Activated T-helper 9 cell treated with anti-CD3 and anti-CD28 coated beads, Interleukin-2, amount 50 U/mL, for 16 hours (primary cell): ENCODE measurements at places on chromosomes 2 and 18.

DNA sequence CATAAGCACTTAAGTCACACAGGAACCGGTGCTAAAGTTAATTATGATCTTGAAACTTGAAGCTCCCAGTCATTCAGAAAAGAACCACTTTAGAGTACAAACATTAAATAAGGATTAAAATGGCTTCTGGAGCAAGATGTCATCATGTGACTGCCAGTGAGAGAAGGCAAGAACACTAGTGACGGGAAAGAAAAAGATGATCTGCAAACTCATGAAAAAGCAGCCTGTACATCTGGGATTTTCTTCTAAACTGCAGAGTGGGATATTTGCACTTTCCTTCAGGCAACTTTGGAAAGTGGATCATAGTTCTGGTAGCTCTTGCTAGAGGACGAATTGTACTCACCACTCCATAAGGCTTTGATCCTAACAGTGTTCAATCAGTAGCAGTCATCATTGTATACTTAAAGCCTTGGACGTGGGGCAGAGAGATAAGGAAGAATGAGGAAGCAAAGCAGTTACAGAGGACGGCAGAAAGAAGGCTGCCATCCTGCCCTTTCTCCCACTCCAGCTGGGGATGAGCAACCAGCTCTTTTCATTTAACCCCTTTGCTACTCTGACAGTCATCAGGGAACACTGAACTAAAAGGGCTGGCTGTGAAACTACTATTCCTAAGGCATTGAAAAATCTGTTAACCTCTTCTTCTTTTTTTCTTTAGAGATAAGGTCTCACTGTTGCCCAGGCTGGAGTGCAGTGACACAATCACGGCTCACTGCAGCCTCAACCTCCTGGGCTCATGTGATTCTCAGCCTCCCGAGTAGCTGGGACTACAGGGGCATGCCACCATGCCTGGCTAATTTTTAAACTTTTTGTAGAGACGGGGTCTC is 18.1 kb downstream of the ABHD3 start:
- DNase-seq: no peak

GRCh38 chr2:105489168-105489878 is 90.5 kb upstream of the FHL2 start:
- no peak for DNase-seq

- DNase-seq: no peak
Observed at GRCh38 chr2:170813611-170814532, 2.8 kb upstream of the GAD1 start.

GRCh38 chr2:148903294-148903693 is 28.3 kb downstream of the KIF5C start:
- DNase-seq: no peak

GRCh38 chr2:27518782-27519113 is 22.1 kb downstream of the GCKR start:
- DNase-seq: no peak

DNA sequence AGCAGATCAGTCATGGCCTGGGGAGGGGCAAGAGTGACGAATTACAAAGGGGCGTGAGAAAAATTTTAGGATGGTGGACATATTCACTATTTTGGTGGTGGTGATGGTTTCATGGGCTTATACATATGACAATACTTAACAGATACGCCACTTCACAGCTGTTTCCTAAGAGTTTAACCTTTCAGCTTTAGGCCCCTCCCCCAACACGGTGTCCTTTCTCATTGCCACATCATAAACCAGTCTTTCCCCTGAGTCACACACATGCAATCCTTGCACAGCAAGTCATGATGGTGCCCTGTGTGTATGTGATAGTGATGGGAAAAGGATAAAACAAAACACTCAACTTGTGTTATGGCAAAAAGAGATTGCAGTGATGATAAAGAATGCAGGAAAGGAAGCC is 47.6 kb upstream of the IL1R1 start:
- DNase-seq: no peak

- DNase-seq: no peak
Observed at GRCh38 chr2:68253219-68254068, 1.1 kb upstream of the PPP3R1 start.

- DNase-seq: no peak
Observed at GRCh38 chr2:46977899-46978298, 62.3 kb upstream of the MCFD2 start.

DNA sequence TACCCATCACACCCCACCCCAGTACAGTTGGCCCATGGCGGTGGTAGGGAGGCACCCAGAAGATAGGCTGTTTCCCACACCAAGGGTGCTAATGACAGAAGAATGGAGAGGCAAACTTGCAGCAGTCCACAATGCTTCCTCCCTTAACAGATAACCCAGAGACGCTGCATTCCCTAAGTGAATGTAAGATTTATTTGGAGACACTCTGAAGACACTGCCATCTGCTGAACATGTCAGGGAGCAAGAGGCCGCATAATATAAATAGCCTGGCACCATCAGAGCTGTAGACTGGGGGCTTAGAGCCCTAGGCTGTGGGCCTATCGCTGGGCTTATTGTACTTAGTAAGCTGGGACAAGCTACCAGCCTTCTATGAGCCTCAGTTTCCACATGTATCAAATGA is 2.2 kb upstream of the IWS1 start:
- DNase-seq: no peak

- no peak for DNase-seq
Observed at GRCh38 chr2:37916512-37917082, 8.5 kb upstream of the RMDN2 start.

DNA sequence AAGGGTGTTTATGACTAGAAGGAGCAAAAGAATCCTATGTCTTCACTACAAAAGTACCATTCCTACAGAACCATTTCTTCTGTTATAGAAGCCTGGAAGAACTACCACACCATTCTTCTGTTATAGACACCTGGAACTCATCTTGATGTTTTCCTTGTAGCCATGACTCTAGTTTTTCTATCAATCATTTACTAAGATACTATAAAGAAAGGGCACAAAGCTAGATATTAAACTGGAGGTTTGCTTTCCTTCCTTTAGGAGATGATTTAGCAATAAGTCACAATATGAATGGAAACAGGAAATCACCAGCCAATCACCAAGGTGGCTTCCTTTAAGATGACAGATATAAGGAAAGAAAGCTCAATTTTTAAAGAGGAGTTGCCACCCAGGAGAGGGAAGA is 100.3 kb upstream of the NEUROD1 start:
- no peak for DNase-seq

DNA sequence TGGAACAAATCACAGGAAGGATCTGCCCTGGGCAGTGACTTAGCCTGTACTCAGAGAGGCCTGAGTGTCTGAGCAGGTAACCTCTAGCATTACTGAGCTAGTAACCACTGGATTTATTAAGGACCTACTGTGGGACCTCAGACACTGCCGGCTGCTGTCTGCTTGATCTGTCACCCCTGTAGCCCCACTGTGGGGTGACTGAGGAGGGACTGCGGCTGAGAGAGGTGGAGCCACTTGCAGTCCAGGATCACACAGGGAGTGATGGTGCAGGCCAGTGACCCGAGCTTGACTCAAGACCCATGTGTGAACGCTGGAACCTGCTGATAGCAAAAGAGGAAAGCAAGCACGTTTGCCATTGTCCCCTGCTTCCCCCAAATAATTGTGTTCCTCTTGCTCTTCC is 15.6 kb downstream of the CHMP1B start:
- DNase-seq: no peak

GRCh38 chr18:79974025-79974654 is 9.7 kb downstream of the HSBP1L1 start:
- no peak for DNase-seq

DNA sequence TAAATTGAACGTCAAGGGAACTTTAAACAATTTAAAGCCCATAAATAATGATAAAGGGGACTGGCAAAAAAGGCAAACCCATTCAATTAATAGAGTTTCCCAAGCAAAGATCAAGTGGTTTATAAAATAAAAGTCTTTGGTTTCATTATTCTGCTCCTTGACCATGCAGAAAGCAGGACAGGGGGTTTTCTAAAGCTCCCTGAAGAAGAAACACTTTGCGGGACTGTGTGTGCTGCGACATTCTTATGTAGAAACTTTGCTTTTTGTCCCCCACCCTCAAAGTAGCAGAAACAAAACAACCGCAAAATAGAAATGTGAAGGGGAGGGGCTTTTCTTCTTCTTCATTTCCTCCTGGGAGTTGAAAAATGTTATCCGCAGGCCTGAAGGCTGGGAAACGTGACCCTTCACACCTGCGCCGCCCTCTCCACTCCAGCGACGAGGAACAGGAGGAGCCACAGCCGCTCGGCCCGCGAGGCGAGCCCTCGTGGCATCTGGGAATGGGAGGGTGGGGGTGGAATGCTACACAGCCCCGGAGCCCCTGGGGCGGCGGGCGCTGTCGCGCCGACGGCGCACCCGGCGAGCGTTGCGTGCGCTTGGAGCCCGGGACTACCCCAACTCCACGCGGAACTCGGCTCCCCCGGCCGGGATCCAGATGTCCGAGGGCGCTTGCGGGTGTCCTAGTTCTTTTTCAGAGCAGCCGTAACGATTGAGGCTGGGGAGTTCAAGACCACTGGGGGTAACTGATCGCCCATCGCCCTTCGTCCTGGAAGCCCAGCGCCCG is 4.3 kb upstream of the GBX2 start:
- no peak for DNase-seq

DNA sequence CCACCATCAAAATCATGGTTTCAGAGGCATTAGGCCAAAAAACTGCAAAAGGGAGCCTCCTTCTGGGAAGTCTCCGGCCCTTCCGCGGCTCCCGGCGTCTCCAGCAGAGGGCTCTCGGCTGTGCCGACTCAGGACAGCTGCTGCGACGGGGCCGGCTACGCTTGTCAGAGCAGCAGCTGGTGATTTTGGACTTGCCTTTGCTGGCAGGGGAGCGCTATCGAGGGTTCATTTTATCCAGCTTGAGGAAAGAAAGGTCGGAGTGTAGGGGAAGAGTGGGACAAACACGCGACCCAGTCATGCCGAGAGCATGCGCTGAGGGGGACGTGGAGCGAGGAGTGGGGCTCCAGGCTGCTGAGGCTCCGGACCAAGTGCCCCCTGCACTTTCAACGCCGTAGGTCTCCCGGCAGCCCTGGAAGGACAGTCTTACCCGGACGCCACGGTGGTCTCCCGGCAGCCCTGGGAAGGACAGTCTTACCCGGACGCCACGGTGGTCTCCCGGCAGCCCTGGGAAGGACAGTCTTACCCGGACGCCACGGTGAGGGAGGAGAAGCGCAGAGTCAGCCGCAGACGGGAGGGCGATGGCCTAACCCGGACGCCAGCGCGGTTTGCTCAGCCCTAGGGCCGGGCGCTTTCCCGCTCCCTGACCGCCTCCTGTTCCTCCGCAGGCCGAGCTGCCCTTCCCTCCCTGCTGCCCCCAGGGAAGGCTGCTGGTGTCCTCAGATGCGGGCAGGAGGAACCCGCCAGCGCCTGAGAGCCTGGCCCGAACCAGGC is 21.7 kb downstream of the DDX18 start:
- DNase-seq: peak; percentile 12

- peak; percentile 76 for DNase-seq
Observed at GRCh38 chr2:58046585-58047372, at the start of gene VRK2. TSS of gene VRK2 (plus strand) at chr2:58046806. CDS start at chr2:58048832, 2,026 bp downstream.

DNA sequence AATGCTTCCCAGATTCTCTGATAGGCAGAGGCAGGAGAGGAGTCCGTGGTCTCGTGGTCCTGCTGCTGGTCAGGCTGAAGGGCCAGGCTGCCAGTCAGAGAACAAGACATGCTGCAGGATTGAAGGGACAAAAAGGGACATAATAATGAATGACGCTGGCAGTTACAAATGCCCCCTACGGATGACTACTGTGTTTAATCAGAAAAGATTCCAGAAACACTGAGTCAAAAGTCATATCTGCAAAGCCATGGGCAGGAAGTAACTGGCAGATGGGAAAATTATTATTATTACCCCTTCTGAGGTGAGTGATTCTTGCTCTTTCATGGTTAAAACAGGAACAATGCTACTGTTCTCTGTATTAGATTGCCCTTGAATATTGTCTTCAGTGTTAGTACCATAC is 19.0 kb downstream of the LCT start:
- DNase-seq: no peak

- DNase-seq: peak; percentile 31
Observed at GRCh38 chr18:21735452-21736015, 5.1 kb upstream of the MIB1 start.

GRCh38 chr2:12619975-12620374 is 96.8 kb upstream of the TRIB2 start:
- no peak for DNase-seq

DNA sequence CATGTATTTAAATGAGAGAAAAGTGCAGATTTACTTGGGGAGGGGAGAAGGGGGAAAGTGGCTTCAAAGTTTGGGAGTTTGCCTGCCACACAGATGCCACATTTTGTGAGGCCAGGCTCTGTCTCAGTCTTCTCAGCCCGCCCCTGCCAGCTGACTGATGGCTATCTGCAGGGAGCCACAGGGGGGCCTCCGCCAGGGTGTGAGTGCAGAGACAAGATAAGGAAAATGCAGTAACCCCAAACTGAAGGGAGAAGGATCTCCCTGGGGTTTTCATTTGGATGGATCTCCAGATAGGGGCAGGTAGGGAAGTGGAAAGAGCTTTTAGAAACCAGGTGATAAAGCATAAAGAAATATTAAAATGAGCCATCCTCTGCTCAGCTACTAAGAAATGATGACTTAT is 128.8 kb downstream of the ZNF521 start:
- DNase-seq: no peak

DNA sequence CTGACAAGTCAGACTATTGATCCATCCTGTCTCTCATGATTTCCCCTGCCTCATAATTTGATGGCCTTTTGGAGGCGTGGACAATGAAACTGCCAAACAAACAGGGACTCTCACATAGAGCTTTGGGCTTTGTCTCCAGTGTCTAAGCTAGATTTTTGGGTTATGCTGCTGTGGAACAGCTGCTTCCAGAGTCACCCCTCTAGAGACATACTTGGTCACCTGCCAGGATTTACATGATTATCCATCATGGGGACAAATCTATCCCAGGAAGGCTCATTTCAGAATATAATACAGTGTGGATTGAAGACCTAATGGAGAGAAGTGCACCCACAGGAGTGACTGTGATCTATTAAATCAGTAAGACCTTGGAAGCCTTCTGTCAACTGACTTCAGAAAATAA is 159.6 kb downstream of the SLC8A1 start:
- DNase-seq: no peak

DNA sequence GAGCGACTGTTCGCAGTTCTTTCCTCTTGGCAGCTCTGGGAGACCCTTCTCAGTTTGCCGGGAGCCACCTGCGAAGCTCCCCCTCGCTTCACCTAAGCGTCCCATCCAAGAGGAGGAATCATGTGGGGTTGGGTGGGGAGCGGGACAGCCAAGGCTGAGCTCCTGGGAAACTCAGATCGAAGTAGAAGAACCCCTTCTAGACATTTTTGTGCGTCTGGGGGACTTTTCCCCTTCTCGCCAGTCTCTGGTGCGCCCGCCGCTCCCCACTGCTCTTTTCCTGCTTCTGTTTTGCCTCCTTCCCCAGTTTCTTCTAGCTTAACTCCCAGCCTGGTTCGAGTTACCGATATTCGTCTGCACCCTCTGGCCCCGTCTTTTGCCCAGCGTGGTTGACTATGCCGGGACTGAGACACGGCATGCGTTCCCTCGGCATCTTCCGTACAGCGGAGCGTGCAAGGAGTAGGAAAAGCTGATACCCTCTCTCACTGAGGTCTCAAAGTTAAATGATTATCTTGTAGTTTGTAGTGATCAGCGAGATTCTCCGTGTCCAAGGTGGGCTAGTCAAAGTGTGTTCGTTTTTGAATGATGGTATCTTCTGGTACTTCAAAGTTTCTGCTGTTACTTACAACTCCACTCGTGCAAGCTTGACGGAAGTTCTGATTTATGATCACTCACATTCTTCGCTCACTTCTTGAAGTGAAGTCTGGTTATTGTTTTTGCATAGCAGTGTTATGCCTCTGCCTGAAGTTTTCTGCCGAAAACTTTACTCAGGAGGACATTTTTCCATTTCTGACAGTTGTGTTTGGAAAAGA is 664 bp downstream of the CAMKMT start:
- DNase-seq: peak; percentile 10

GRCh38 chr18:42780171-42780570 is 335.3 kb downstream of the RIT2 start:
- DNase-seq: no peak

GRCh38 chr2:137252934-137253333 is 487.6 kb downstream of the THSD7B start:
- DNase-seq: no peak
